ENCODE measurements at places on chromosomes 6 and 20.

DNA sequence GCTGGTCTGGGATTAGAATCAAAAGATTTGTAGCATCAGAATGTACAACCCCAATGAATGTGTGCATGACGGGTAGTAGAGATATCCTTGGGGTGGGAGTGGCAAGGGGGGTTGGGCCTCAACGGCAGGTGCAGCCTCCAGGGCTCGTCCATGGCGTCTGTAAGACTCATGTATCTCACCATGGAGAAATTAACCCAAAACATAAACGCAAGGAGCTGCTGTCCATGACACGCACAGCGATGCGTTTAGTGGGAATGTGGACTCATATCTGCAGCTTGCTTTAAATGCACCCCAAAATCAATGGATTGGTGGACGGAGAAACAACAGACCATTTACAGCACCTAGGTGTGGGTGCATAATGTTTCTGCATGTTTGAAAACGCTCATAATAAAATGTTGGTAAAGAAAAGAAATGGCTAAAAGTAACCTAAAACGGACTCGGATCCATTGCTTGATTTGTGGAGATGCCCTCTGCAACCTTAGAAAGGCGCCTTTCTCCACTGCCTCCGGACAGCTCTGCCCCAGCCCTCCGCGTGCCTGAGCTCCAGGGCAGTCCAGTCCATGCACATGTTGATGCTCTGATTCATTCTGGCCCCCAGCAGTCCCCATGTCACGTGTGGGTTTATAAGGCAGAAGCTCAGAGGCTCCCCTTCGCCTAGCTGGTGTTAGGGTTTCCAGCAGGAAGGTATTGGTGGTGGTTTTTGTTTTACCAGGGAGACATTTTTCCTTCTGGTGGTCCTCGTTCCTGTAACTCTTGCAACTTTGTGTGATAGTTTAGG lies 24.5 kb downstream of the PYGB start:
- no peak for DNase-seq

DNA sequence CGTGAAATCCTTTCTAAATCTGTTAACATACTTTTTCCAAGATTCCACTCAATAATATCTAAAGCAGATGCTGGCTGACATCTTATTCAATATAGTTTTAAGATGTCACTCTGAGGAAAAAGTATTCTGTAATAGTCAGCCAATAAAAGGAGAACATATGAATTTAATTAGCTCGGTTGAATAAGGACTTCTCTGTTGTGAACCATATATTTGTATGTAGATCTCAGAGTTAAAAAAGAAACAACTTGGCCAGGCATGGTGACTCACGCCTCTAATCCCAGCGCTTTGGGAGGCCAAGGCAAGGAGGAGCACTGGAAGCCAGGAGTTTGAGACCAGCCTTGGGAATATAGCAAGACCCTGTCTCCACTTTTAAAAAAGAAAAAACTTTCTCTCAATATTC lies 7.4 kb upstream of the CD24 start:
- DNase-seq, result no peak

- no peak for DNase-seq
Measured at GRCh38 chr6:169074526-169074925, 179.1 kb downstream of the THBS2 start.

DNA sequence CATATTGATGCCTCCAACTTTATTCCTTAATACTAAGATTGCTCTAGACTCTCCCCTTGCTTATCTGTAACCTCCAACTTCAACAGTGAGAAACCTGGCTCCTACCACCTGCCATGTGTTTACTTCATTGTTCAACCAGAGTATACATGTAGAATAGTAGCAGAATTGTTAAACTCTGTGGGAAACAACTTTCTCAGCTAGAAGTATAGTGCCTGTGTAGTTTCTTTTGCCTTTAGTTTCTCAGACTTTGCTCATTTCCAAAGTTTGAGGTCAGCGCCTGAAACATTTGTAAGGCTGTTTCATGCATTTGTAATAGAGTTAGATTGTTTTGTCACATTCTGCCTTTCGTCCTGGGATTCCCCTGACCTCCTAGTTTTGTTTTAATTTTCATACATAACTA lies 34.9 kb upstream of the HECA start:
- DNase-seq, result no peak

GRCh38 chr6:42756722-42757121 lies 10.8 kb upstream of the TBCC start:
- no peak for DNase-seq

DNA sequence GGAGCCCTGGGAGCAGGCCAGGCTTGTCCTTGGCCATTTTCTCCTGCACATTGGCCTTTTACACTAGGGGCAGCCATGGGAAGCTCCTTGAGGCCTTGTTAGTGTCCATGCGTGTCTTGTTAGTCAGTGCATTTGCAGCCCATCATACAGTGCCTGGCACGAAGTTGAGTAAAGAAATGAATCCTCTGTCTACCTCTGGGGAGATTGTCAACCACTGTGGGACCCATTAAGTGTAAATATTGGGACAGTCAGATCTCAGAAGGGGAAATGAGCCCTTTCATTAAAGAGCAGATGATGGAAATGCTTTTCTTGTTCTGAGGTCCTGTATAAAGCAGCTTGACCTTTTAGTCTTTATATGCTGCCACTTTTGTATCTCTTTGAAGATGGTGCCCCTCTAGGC lies 33.9 kb downstream of the SOBP start:
- no peak for DNase-seq

GRCh38 chr20:43726333-43726732 lies 469 bp downstream of the GTSF1L start:
- DNase-seq, result no peak

DNA sequence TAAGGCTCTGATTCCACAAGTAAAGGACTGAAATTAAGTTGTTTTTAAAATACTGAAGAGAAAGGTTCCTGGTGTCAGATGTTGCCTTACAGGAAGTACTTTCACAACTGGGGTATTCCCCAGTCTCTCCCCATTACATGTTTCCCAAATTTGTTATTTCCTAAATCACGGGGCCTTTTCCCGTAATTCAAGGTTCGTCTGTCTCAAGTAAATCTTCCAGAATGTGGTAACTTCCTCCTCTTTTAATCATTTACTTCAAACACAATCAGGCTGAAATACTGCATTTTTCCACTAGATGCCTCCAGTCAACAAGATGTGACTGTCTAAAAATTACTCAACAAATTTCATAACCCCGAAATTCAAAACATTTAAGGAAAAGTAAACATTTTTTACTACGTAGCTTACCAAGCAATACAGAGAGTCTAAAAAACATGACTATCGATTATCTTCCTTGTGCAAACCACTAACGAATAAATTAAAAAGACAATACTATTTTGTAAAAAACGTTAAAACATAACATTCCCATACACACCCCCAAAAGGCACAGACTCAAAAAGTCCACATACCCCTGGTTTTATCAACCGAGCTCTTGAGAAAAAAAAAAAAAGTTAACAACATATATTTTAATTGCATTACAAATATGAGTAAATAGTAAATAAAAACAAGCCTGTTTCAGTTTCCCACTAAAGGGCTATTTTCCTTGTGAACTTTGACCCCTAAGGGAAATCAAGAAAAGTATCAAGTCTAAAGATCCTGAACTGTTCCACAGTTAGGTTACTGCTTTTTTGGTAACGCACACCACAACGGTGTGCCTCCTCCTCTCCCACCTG lies 1.7 kb downstream of the SOD2 start:
- DNase-seq, result peak; percentile 69

GRCh38 chr6:85464722-85465150 lies 14.9 kb downstream of the NT5E start:
- no peak for DNase-seq

GRCh38 chr6:46097366-46097765 lies 32.4 kb upstream of the ENPP4 start:
- DNase-seq, result no peak

DNA sequence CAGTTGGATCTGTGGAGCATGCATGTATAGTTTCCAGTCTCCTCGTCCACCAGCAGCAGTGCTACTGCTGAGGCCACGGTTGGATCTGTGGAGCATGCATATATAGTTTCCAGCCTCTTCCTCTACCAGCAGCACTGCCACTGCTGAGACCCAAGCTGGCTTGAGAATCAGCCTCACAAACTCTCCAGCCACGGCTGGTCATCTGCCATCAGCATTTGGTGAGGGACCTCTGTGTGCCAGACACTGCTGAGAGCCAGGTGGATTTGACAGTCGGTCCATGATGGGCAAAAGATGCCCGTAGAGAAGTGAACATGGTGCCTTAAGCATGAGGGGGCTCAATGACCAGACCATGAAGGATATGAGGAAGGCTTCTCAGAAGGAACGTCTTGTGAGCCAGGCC lies 46.4 kb downstream of the SLC9A8 start:
- no peak for DNase-seq

- no peak for DNase-seq
Measured at GRCh38 chr6:6643398-6643797, 54.9 kb downstream of the LY86 start.

DNA sequence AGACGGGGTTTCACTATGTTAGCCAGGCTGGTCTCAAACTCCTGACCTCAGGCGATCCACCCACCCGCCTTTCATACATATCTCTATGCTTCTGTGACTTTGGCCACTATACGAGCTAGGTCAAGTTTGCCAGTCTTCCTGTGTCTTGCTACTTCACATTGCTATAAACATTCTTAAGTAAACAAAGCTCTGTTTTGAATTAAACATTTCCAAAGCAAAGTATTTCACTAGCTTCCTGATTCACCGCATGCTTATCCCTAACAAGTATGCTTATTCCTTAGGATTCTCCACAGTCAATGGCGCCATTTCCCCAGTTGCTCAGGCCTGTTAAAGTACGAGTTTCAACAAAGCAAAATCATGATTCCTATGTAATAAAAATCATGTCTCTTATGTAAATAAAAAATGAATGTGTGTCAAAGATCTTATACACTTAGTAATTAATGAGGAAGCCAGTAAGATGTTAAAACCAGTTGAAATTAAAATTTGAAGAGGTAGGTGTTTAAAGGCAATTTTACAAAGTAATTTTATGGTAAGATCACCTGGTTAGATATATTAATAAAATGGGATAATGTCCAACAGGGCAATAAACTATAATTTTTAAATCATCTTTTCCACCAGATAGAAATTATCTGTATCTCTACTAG lies 88.5 kb downstream of the PRKN start:
- DNase-seq, result no peak

- no peak for DNase-seq
Measured at GRCh38 chr6:158662954-158663624, 13.2 kb downstream of the SYTL3 start.

DNA sequence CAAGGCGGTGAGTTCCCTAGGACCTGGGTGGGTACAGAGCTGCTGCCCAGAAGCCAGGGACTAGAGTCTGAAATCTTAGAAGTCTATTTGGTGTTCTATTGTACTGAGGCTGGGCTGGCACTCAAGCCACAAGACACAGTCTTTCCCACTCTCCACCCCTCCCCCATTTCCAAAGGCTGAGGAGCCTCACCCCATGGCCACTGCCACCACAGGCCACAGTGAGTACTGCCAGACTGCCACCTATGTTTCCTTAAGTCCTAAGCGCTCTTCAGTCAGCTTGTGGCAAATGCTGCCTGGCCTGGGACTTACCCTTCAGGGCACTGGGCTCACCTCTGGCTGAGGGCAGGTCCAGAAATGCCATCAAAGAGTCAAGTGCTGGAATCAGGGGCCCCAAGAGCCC lies 469.3 kb downstream of the HAO1 start:
- DNase-seq, result no peak

DNA sequence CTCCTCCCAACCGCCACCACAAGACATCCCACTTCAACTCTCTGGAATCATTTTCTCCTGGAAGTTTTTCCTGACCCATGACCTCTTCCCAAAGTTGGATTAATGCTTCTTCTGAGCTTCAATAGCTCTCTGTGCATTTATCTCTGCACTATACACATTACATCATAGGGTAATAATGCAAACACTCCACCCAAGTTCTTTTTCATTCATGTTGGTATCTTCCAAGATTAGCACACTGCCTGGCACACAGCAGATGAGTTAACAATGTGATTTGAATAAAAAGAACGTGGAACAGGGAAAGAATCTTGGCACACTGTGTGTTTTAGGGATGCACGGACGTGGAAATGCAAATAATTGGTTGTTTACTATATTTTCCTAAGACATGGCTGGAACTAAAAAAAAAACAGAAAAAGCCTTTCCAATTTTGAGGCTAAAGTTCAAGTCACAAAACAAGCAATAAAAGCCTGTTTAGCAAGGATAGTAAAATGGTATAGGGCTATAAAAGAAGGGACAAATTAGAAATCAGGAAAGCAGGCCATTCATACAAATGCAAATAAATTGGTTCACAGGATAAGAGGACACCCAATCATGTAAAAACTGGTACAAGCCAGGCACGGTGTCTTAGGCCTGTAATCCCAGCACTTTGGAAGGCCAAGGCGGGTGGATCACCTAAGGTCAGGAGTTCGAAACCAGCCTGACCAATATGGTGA lies 1.6 kb upstream of the FAM135A start:
- no peak for DNase-seq

DNA sequence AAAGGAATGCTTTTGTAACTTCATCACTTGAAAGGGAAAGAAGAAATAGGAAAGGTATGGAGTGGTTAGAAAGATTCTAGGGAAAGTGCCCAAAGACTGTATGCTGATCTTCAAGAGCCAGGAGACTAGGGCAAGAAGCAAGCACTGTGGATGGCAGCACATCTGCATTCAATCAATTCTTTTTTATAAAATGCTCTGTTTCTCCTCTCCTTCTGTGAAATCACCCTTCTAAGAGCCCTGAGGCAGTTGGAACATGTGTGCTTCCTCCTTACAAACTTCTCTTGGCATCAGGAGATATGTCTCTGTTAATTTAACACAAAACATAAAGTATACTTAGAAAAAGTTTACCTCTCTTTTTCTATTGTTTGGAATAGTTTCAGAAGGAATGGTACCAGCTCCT lies 1162.2 kb upstream of the GJE1 start:
- no peak for DNase-seq

DNA sequence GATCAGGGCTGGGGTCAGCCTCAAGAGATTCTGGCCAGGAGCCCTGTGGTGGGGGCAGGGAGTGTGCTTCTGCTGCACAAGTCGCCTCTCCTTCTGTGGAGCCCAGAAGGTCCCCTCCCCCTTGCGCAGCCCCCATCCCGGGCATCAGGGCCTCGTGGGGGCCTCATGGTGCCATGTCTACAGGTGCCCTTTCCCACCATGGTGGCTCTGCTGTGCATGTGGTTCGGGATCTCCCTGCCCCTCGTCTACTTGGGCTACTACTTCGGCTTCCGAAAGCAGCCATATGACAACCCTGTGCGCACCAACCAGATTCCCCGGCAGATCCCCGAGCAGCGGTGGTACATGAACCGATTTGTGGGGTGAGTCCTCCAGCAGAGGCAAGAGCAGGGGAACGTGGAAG lies 48.1 kb downstream of the TM9SF4 start:
- no peak for DNase-seq

- DNase-seq, result peak; percentile 71
Measured at GRCh38 chr6:14108571-14109410, 8.8 kb upstream of the CD83 start.

GRCh38 chr6:117955684-117956256 lies 48.7 kb downstream of the SLC35F1 start:
- DNase-seq, result no peak

- DNase-seq, result no peak
Measured at GRCh38 chr20:38870733-38871559, 55.3 kb upstream of the FAM83D start.

DNA sequence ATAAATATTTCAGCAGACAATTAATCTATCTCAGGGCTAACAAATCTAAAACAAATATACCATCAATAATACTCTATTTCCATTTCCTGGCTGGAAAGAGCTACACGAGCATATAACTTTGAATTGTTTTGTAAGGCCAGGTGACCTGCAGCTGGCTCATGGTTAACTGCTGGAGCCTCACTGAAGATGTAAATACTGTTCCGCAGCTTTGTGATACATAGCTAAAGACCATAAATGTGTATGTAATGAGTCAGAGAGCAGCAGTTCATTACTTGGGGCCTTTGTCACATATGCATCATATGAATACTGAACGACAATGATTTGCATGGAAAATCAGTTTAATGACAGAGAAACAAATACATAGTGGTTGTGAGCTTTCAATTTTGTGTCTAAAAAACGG lies 109.4 kb upstream of the CCN2 start:
- DNase-seq, result no peak

All from CD8-positive, alpha-beta T cell (primary cell).